ENCODE measurements at places on chromosomes 3 and 15.

GRCh38 chr3:189122110-189122509 lies 49.7 kb upstream of the TPRG1 start:
- no peak for DNase-seq

DNA sequence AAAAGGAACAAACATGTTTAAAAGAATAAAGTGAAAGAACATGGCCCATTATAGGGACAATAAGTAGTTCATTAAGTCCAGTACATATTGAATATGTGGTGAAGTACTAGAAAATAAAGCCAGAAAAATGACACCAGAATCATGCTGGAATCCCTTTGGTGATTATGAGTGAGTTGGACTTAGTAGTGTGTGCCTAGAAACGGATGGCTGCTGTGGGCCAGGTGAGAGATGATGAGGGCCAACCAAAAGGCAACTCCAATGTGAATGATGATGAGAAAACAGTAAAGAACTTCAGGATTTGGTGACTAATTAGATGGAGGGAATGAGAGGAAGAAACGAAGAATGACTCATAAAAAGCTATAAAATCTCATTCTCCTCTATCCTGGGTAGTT lies 3.3 kb downstream of the CRYGS start:
- DNase-seq: no peak

DNA sequence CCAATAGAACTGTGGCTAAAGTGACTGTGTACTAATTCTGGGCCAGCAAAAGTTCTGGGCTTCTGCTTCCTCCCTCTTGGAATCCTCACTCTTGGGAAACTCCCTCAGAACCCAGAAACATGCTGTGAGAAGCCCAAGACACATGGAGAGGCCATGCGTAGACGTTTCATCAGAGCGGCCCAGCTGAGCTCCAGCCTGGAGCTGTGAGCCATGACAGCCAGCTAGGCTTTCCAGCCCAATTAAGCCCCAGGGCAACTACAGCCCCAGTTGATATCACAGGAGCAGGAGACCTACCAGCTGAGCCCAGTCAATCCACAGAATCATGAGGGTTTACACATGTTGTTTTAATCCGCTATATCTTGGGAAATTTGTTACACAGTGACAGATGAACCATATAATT lies 43.6 kb upstream of the CNOT10 start:
- DNase-seq: no peak

DNA sequence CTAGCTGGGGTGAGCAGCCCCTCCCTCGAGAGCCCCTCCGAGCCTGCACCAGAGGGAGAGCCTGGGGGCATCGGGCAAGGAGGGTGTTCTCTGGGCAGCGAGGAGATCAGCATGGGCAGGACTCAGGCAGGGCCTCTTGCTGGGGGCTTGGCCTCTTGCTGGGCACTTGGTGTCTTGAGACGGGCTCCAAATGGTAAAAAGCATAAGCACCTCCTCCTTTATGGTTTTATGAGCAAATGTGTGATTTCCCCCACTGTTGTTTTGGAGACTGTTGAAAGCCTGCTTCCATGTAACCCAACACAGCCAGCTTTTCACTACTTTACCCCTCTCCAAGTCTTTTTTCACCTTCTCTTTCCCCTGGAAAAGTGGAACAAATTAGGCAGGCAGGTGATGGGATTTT lies 239.3 kb downstream of the TLE3 start:
- DNase-seq: no peak

DNA sequence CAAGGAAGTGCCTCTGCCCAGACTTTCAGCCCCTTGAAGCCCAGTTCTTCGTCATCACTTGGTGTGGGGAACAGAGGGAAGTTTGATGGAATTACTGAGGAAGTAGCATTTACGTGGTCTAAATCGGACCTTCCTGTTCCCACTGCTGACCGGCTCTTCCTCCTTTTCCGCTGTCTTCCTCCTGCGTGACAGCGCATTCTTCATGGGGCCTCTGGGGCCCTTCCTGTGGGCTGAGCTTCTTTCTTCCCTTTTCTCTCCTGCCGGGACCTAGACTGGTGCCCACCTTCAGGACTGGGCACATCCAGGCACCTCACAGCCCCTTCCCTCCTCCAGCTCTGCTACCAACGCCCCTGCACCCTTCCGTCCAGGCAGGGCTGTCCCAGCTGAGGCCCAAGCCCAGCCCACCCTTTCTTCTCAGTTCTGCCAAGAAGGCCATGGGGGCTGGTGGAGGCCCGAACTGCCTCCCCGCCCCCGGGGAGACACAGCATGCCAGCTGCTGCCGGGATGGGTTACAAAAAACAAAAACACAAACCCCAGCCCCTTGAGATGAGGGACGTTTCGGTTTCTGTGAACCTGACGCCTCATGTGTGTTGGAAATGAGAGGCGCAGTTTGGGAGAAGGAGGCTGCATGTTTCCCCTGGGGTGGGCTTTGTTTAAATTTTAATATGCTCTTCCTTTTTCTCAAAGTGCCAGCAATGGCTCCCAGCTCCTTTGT lies 19.1 kb downstream of the ZNF710 start:
- DNase-seq: no peak

DNA sequence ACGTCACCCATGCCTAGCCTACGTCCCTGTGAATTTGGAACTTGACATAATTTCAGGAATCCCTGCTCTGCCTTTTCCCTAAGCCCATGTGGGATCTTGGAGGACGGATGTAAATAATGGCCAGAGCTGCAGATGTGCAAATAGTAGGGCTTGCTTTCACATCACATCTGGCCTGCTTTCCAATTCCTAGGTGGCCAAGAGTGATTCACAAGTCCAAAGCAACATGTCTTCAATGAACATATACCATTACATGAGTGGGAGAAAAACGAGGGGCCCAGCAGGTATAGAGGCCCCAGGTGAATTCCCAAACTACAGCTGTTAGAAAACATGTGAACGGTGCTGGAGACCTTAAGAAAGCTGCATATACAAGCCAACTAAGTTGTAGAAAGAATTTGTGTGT lies 214.6 kb downstream of the MAGI1 start:
- DNase-seq: no peak

- no peak for DNase-seq
Observed at GRCh38 chr3:10614168-10614567, 108.8 kb upstream of the ATP2B2 start.

DNA sequence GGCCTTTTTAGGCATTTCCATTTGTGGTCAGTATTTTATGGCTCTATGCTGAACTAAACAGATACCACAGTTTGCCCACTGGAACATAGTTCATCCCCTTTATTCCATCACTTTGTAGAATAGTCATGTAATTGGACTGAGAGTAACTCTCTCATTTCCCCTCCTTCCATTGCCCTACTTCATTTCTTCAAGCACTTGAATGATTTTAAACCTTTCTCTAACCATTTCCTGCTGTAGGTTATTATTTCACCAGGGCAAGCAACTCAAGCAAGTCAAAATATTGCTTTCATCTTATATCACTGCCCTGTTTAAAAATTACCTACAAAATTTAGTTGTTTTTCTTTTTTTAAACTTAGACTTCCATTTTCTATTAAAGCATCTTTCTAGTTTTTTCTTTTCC lies 177.0 kb downstream of the RAP2B start:
- no peak for DNase-seq

DNA sequence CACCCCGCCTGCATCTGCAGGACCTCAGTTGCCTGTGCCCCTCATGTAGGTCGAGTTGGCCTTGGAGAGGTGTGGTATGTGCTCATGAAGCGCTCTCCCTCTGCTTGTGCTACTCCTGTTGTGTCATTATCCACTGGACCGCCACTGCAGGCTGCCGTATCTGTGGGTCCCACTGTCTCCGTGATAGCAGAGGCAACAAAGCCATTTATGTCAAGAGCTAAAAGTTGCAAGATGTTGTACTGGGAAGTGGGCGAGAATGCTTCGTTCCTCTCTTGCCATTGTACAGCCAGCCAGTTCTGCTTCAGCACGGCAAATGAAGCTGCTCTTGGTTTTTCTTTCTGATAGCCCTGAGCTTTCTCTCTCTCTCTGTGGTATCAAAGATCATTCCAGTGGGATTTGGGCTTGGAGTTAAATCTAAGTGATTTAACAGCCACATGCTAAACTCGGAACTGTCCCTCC lies 89.0 kb downstream of the TMEM212 start:
- DNase-seq: no peak

DNA sequence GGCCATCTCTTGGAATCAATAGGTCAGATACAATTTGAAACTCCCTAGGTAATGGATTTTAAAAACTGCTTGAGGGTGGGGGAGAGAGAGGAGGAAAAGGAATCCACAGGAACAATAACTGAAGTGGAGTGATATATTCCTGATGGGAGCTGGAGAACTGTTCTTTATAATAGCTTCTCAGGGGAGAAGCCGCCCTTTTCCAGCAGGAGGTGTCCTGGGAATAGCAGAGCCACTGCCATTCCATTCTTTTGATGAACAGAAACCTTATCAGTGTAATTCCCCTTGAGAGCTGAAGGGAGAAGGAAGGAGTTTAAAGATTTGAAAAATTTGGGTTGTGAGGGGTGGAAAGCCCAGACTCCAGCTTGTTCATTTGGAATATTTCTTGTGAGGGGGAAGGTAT lies 504.9 kb upstream of the DPH6 start:
- no peak for DNase-seq

DNA sequence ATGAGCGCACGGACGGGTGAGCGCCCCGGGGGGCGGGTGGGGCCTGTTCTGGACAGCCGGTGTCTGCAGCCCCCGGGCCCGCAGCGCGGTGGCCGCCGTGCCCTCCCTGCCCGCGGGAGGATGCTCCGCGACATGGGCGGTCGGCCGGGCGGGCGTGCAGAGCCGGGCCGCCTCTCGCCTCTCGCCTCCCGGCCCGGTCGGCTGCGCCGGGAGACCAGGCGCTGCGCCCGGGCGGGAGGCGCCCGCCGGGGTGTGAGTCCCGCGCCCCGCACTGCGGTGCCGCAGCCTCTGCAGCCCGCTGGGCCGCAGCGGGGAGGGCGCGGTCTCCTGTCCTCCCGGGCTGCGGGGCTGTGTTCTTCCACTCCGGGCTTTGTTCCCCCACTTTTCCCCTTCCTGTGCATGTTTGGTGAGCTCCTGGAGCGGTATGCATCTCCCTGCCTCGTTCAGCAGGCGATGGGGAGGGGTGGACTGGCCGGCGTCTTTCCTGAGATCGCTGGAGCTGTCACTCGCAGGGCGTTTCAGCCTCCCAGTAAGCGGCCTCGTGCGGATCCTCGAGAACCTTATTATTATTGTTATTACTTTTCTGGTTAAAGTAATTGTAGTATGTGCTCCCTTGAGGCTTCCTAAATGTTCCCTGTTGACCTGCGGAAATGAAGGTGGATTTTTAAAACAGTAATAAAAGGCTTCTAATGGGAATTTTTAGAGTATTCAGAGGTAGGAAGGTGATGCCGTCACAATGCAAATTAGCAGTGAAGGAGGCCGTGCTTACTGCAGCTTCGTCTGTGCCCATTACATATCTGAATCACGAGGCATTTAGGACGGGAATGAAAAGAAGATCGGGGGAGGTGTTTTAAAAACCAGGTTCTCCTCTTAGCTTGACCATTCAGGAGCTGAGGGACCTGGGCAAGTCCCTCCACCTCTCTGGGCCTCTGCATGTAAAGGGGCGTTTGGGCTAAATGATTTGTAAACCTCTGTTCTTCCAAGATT lies 593 bp downstream of the TMOD2 start:
- no peak for DNase-seq

- no peak for DNase-seq
Observed at GRCh38 chr3:107112356-107112755, 264.9 kb upstream of the CCDC54 start.

DNA sequence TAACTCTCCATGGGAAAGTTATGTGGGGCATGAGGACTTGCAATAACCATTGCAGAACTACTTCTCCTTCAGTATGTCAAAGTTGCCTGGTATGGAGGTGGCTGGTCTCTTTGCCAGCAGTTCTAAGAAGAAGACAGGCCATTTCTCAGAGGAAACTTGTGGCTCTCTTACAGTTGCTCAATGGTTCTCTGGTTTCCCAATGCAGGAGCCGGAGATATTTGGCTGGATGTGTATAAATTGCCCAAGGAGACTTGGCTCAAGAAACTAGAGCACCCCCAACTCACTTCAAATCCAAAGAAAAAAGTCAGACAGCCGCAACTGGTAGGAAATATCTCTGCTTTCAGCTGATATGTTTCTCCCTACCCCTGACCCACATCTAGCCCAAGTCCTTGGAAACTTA lies 24.2 kb downstream of the WDR93 start:
- no peak for DNase-seq

- no peak for DNase-seq
Observed at GRCh38 chr3:139310474-139310933, 33.3 kb upstream of the MRPS22 start.

DNA sequence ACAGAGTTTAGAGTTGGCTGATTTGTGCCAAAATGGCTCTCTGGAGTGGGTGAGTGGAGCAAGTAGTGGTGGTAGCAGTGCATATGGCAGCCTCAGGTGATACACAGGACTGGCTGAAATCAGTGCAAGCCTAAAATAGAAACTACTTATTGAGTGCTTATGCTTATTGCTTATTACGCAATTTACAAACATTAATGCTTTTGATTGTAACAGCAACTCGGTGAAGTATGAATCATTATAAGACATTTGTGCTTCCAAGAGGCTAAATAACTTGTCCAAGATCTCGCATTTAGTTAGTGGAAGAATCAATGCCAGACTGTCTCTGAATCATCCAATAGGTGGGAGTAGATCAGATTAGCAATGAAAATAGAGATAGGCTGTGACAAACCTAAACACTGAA lies 353.8 kb downstream of the NAALADL2 start:
- DNase-seq: no peak

DNA sequence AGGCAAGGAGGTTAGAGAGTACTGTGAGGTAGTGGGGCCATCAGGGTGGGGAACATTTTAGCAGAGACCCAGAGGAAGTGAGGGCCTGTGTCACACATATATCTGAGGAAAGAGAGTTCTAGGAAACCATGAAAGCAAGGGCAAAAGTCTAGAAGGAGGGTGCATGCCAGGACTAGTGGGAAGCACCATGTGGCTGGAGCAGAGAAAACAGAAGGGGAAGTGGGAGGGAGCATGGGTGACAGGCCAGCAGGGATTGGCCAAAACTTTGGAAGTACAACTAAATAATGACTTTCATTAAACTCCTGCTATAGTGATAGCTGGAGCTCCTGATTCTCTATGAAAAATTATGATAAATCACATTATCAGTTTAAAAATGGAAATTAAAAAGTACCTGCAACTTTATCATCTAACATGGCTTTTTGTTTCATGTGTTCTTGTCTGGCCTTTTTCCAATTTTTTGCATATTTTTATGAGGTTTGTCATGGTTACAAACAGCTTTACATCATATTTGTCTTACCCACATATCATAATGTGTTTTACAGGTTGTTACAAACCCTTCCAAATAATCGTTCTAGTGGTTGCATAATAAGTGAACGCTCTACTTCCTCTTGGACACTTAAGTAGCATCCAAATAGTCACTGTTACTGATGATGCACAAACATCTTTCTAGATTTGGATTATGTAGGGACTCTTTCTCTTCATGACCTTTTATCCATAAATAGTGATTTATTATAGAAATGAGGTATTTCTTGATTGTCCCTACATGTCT lies 168.3 kb downstream of the NEK10 start:
- DNase-seq: no peak

DNA sequence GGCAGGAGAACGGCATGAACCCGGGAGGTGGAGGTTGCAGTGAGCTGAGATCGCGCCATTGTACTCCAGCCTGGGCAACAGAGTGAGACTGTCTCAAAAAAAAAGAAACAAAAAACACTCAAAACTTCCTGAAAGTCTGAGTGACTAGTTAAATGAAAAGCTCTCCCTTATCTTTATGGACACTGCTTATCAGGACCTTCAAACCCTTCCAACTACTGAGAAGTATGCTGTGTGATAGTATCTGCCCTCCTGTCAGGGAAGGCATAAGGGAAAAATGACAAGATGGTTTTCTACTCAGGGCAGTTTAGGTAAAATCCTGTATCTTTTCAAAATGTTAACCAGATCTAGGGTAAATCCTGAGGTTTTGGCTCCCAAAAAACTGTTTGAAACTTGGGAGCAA lies 21.8 kb downstream of the EMC7 start:
- DNase-seq: no peak

- DNase-seq: no peak
Observed at GRCh38 chr3:135050536-135050935, 255.5 kb downstream of the EPHB1 start.
